ENCODE measurements at places on chromosomes 1 and 21.

DNA sequence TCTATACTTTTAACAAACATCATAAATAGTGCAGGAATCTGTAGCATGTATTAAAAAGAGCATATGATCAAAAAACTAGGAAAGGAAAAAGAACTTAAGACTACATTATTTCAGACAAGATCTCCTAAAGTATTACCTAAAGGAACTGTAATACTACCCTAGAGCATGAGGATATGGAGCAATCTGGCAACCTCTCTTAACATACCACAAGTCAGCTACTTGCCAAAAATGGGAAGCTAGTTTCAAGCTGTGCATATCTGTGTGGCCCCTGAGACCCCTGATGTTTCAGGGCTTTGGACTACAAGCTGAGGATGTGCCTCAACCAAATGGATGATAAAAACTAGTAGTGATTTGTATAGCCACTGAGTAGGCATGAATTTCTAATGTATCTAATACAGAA is 525.6 kb downstream of the PTBP2 start:
- DNase-seq: no peak

DNA sequence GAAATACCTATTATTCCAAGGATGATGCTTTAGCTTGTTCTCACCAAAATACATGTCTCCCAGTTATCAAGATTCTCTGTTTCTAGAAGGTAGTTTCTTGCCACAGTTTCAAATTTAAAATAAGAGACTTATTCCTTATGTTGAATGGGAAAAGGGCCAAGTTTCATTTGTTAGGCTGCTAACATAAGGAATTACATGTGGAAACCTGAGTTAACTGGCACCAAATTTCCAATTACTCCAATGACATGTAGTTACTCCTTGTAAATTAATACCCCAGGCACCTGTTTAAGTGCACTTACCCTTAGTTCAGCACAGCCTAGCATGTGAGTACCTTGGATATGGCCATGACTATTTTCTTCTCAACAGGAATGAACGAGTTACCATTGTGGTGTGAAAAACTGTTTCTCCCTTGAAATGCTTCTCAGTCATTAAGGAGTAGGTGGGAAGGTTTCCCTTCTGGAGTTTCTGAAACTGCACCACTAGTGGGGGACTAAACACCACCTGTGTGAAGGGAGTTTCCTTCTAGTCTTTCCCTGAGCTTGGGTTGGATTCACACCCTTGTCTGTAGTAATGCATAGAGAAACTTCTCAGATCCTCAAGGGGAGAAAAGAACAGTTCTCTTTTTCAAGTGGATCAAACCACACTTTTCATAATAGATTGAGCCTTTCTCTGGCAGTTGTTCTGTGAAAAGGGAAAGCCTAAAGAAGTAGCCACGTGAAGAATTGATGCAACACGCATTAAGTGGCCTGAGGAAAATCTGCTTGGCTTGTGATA is 32.3 kb upstream of the LRRC8C start:
- DNase-seq: no peak

DNA sequence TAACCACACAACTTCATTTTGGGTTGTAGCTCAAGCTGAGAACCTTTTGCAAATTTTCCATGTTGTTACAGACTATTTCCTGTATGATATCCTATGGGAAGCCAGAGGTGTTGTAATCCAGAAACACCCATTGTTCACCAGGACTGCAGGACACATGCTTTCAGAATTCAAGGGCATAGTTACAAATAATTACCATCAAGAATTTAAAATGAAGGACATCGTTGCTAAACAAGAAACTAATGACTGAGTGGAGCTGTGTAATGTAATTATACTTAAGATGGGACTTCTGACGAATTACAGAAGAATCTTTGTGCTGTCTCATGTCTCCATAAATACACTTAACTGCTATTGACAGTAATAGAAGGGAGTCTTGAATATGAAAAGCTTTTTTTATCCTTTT is 47.6 kb upstream of the HOOK1 start:
- no peak for DNase-seq

DNA sequence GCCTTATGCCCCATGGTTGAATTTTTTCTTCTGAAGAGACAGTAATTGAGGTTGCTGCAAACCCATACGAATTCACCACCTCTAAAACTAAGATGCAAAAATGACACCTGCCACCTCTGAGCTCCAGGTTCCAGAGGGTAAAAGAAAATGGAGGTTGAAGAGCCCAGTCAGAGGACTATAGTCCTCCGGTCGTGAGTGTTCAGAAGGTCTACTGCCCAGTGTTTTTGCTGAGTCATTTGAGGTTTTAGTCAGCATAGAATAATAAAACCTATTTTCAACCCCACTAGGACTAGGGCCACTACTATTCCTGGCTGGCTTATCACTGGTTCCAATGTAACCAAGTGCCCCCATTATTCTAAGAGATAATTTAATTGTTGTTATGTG is 12.9 kb upstream of the SLAMF7 start:
- DNase-seq: no peak

DNA sequence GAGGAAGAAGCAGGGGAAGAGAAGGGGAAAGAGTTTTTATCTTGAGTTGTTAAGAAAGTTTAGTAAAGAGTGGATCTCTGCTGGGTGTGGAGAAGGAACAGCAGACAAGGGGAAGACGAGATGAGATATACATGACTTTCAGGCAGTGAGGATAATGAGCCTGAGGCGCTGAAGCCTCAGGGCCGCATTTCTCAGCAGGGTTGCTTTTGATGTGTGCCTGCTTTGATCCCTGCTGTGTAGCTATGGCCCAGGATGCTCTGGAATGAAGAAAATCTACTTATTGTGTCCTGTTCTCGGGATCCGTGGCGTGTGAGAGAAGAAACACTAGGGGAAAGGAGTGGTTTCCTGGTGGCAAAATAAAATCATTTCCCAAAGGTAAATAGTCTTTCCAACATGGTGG is 15.1 kb upstream of the RPE65 start:
- DNase-seq: no peak

DNA sequence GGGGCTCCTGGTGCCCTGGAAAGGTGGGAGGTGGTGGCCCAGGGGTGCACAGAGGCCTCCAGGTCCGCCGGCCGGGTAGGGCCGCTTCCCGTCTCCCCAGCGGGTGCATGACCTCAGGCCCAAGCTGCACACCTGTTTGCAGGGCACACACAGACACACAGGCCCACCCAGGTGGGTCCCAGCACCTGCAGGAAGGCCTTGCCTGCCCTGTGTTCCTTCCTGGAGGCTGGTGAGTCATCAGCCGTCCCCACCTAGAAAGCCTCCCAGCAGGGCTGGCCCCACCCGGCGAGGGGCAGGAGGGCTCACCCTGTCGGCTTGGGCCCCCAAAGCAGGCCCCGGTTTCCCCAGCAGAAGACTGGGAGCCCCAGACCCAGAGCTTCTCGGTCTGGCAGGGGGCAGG is 23.6 kb upstream of the TTLL10 start:
- no peak for DNase-seq

DNA sequence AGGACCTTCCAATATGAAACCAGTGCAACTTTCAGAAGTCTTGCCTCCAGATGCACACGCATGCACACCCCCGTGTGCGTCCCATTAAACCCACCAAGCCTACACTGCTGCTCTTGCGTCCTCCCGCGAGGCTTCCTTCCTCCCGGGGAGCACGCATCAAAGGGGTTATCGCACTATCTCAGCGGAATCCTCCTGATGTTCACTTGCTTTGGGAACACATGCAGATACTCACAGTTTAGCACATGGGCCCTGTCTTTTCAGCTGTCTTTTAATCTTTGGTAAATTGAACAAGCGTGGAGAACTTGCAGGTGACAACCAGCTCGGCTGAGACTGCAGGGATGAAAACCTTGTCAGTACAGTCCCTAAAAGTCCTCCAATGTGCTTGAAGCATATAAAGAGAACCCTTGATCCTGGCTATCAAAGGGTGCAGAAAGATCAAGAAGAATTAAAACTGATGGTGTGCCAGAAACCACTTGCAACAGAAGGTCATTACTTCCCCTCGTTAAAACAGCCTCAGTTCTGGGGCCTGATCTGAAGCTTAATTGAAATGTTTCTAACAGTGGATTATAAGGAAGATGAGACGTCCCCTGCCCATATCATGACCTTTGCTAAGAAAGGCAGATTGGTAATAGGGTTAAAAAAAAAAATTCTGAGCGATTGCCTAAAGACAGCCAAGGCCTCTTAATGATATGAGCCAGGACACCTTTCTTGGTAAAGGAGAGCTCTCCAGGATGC is 149.4 kb upstream of the LMO4 start:
- no peak for DNase-seq

DNA sequence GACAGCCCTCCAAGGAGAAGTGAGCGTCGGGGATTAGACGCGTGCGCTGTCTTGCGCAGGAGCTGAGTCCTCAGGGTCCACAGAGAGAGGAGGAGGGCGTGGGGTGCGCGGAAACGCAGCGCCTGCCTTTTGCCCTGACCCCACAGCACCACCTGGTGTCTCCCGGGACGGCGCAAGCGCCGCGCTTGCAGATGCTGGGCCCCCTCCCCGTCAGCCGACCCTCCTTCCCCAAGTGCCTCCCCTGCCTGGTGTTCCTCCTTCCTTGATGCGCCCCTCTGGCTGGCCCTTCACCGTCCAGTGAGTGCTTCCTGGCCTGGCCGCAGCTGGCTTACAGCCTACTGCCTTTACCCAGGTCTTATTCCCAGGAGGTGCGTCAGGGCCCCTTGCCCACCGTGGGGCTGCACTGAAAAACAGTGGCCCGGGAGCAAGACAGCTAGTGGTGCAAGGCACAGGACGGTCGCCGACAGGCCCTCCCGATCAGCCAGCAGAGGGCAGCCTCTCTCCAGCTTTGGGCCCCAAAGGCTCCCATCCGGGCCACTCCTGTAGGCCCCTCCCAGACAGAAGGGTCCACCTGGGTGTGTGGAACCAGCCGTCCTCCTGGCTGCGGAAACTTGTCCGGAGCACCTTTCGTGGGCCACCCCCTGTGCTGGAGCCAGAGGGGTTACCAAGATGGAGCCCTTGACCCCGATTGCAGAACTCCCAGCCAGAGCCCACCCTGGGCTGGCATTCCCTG is 12.9 kb upstream of the PHLDA3 start:
- peak; percentile 91 for DNase-seq

DNA sequence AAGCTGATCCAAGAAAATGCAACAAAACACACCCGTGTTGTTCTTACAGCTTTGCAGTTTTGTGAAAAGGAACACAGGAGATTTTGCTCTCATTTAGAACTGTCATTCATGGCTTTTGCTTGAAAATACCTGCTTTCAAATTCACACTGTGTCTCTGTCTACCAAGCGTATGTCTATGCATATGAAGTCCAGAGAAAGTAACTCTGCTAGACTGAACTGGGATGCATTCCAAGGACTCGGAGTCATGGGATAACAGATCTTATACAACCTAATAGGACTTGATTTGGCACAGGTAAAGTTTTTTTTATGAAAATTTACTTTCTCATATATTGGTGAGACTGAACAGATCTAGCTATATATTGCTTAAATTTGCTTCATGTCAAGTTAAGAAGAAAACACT is 102.4 kb downstream of the PTGER3 start:
- no peak for DNase-seq

GRCh38 chr1:241219449-241219848 is 137.6 kb downstream of the RGS7 start:
- no peak for DNase-seq

DNA sequence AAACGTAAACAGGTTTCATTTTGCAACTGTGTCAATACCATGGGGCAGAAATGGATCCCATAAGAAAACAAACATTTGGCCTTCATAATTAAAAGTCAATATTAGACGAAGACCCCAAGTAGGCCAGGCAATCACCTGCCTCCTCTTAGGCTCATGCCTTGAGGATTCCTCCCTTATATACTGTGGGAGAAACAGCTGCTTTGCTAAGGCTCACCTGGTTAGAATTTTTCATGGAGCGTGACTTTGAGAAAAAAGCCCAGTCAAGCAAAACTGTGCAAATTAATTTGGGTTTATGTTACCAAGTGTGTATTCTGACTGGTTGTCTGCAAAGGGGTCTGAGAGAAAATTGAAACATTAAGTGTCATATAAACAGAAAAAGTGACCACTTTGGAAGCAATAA is 605.3 kb upstream of the USP24 start:
- no peak for DNase-seq

GRCh38 chr21:17416139-17416538 is 96.7 kb upstream of the CXADR start:
- DNase-seq: no peak

- DNase-seq: no peak
These were observed 2072.4 kb downstream of the MRPL39 start for GRCh38 chr21:23534850-23535249.

- no peak for DNase-seq
These were observed 30.9 kb downstream of the FAM163A start for GRCh38 chr1:179774000-179774399.

DNA sequence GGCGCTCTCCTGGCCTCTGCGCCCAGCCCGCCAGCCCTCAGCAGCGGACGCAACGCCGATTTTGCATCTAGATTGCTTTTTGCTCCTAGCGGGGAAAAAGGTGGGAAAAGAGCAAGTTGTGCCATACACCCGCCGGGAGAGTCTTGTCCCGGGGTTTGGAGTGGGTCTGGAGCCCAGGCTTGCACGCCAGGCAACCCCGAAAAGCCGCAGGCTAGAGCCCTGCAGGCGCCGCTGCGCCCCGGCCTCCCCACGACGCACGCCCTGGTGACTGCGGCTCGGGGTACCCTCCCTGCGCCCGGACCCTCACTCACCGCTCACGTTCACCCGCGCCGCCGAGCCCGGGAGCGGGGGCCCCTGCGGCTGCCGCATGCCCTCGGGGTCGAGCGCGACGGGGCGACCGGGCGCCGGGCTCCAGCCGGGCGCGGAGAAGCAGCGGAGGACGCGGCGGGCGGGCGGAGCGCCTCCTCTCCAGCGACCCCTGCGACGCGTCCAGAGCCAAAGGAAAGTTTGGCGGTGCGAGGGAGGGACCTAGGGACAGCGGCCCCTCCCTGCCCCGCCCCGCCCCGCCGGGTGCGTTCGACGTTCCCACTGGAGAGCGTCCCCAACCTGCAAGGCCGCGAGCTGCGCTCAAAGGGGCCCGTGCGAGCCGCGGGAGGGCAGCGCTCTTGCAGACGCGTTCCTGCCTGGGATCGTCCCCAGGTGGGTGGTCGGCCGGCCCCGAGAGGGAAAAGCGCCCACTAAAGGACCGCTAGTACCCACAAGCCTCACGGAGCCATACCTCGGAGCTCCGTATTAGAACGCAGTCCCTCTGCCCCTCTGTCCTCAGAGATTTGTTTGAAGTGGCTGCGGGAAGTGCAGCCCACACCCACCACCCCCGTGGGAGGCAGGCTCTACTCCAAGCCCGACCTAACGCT is at the start of gene LPAR3:
LPAR3 (minus strand) TSS at position 502 of the 914 bp plus-strand sequence. CDS start 27,086 bp downstream, outside the sequence.
- DNase-seq: no peak

- no peak for DNase-seq
These were observed 187.8 kb upstream of the OLFM3 start for GRCh38 chr1:102184477-102184876.

GRCh38 chr1:68777851-68778250 is 281.0 kb upstream of the DEPDC1 start:
- DNase-seq: no peak

DNA sequence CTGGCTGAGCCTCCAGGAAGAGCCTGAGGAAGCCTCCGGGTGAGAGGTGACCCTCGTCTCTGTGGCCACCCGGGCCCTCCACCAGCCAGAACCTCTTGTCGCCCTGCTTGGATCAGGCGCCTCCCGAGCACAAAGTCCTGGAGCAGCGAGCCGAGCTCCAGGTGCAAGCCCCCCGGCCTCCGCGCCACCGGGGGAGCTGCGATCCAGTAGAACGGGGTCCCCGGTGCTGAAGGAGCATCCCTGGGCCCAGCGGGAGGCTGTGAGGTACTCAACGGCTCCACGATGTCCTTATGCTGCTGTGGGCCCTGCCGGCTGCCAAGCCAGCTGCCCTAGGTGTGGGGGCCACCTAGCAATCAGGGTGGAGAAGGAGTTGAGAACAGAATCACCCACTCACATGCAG is 102.8 kb downstream of the PRDM16 start:
- DNase-seq: no peak
